ENCODE measurements at places on chromosomes 3 and 15. TPM values are rescaled to one million over a fixed set of nuclear protein-coding genes. Genes with fewer than 3 reads are reported as not detected.

GRCh38 chr3:69542089-69542804 is 156.4 kb upstream of the FRMD4B start:
- DNase-seq: no peak

- DNase-seq: no peak
These were observed 27.6 kb downstream of the C3orf33 start for GRCh38 chr3:155778462-155778861.

FILIP1L gene
- total RNA-seq: 0.46 TPM

- DNase-seq: no peak
These were observed 317.3 kb downstream of the ZNF385D start for GRCh38 chr3:21433751-21434150.

DNA sequence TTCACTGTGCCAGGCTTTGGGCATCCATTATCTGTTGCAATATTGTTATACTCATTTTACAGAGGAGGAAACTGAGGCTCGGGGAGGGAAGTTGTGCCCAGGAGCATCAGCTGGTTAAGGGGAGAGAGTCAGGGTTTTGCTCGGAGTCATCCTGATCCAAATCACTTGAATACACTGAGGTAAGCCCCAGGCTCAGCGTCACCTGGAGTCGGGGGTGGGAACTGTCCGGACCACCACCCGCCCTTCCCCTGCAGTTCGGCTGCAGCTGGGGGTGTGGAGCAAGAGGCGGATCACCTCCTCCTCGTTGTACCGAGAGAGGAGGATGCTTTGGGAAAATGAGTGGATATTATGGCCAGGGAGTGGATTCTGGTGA is 646 bp downstream of the HRH1 start:
- DNase-seq: no peak

GRCh38 chr15:48695088-48695826 is 49.7 kb upstream of the FBN1 start:
- no peak for DNase-seq

UBXN7 gene
- total RNA-seq: 89.6 TPM

GRCh38 chr3:132016061-132017041 is 18.5 kb downstream of the CPNE4 start:
- DNase-seq: no peak

BUB1B gene
- total RNA-seq: 91.2 TPM

CHRM5 gene
- total RNA-seq: not detected

NAALADL2 gene
- total RNA-seq: 0.58 TPM

PTPN23 gene
- total RNA-seq: 38.8 TPM

DNA sequence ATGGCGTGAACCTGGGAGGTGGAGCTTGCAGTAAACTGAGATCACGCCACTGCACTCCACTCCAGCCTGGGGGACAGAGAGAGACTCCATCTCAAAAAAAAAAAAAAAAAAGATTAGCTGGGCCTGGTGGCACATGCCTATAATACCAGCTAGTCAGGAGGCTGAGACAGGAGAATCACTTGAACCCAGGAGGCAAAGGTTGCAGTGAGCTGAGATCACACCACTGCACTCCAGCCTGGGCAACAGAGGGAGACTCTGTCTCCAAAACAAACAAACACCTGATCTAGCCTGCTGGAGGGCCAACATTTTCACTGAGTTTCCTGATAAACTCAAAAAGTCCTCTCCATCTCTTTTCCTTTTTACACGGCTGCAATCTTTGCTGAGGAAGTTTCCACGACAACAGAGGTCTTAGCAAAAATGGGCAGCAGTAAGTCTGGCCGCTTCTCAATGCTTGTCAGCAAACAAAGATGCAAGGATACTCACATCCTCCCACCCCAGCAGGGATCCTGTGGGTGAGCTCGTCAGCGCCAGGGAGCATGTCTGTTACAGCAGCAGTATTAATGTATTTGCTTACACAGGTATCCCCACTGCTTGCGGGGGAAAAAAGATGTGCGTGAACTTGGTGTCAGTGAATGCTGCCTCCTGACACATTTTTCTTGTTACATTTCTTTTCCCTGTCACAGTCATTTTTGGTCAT is 21.0 kb upstream of the CCDC174 start:
- DNase-seq: no peak

DNA sequence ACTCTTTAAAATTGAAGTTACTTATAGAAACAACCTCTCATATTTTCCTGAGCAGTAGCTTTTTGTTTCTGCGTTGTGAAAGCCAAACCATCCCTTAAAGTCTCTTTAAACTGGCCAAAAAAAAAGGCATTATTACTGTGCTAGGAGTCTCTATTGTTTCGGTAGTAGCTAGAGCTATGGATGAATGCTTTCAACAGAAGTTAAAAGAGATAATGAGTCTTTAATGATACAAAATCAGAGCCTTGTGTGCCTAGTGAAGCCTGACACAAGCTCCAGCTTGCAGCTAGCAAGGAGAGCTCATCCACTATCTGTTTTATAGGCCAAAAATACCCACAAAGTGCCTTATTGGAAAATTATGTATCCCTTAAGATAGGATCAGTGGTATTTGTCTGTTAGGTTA is 360.4 kb upstream of the CDIN1 start:
- no peak for DNase-seq

- no peak for DNase-seq
These were observed 34.6 kb downstream of the HSPBAP1 start for GRCh38 chr3:122758877-122759560.

HHLA2 gene
- 1.9 TPM for total RNA-seq

DNA sequence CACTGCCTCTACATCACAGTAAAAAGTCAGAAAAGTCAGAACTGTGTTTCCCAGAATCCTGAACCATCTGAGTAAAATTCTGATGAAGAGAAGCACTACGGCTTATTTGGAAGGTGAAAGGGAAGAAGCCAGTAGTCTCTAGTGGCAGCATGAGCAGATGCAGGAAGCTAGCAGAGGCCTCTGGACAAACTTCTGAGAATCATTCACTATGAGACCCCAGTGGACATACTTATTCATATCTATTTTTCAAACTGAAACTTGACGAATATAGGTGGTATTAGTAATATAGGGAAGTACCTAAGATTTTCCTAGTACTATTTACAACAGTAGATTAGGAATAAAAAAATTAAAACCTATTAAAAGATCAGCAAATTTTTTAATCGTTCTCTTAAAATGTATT is 272.8 kb upstream of the TTC14 start:
- no peak for DNase-seq

- no peak for DNase-seq
These were observed 77.2 kb downstream of the IL12A start for GRCh38 chr3:160065786-160066185.

DNA sequence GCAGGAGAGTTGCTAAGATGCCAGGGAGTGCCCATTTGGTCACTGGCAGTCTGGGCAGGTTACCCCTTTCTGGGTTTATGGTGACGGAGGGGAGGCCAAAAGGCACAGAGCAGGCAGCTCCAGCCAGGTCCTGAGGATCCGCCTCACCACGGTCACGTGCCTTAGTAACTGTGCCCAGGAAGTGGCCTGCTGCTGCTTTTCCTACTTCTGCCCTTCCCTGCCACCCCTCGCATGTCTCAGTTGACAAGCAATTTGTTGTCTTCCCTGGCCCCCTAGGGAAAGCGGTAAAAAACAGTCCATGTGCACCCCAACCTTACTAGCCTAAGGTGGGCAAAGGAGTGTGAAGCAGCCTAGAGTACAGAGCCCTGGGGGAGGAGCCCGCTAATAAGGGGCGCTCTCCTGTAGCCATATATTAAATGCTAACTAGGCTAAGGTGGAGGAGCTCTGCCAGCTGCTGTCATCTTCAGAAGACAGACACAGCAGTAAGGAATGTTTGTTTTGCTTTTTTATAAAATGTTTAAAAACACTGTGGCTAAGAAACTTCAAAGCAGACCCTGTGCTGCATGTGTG is 9.1 kb upstream of the LIPH start:
- DNase-seq: no peak

- no peak for DNase-seq
These were observed 42.0 kb upstream of the CGNL1 start for GRCh38 chr15:57334257-57334656.

GRCh38 chr15:34644061-34644460 is 60.6 kb upstream of the GOLGA8B start:
- DNase-seq: no peak

DNA sequence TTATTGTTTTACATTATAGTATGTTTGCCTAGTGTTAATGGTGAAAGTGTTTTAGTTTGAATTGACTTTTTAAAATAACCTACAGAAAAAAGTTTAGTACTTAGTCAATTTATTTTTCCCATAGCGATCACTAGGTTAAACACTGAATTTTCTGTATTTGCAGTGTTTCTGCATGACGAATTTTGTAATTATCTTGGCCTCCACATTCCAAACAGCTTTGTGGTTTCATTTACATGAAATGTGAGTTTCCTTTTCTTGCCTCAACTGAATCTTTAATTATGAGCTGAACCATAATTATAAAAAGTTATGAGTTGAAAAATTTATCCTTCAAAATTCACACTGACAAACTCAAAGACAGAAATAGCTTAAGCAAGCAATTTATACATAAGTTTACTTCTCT is 235.5 kb downstream of the CTNNB1 start:
- DNase-seq: no peak

GRCh38 chr15:80562033-80562432 is 133.1 kb upstream of the ABHD17C start:
- no peak for DNase-seq

IQSEC1 gene
- total RNA-seq: 31.2 TPM

UNC13C gene
- total RNA-seq: not detected

APEH gene
- total RNA-seq: 82.7 TPM

- DNase-seq: no peak
These were observed 239.8 kb downstream of the STAG1 start for GRCh38 chr3:136512381-136512780.

ACTRT3 gene
- 0.26 TPM for total RNA-seq

DNA sequence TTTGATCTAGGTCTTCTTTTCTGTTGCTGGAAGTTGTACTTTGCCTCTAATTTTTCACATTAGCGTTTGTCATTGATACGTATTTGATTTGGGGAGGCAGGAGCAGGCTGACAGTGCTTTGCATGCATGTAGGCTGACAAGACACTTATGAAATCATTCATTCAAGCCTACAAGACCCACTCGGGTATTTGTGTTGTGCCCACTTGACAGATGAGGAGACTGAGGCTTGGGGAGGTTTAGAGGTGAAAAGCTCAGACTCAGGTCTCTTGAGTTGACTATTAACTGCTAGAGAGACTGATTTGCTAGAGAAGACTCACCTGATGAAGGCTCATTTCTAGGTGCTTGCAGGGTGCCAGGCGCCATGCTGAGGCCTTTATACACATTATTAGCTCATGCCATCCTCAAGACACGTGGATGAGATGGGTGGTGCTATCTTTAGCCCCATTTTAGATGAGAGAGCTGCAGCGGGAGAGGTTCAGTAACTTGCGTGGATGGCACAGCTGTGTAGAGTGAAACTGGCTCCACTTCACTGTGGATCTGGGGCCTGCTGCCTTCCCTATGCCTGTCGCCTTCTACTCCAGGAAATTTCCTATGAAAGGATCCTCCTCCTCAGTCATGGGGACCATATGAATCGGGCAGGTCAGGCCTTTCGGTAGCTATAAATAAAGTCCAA is 192.7 kb downstream of the ITPR1 start:
- DNase-seq: no peak

DNA sequence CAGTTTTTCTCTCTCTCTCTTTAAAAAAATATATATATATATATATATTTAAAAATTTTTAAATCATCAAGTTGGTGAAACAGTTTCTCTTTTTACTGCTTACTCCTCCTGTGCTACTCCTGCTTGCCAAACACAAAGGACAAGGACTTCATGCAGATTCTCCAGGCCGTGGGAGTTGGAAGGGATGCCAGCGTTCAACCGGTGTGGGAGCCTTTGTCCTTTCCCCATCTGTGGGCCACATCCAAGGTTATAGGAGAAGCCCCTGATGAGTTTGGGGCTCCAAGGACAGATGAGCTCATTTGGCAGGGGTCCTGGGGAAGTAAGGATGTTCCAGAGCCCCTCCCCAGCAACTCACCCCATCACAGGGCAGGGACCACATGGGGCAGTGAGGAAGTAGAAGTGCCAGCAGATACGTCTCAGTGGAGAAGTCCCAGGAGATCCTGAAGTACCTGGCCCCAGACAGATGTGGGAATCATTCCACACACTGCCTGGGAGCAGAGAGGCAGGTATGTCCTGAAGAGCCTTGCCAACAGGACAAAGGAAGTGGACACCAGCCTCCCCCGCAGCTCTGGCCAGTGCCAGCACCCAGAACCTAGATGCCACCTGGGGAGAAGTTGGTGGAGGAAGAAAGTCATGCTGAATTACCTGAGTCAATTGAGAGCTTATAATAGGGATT is 36.6 kb downstream of the CCK start:
- no peak for DNase-seq

ITIH1 gene
- total RNA-seq: not detected

ZBTB47 gene
- total RNA-seq: 0.69 TPM

DNA sequence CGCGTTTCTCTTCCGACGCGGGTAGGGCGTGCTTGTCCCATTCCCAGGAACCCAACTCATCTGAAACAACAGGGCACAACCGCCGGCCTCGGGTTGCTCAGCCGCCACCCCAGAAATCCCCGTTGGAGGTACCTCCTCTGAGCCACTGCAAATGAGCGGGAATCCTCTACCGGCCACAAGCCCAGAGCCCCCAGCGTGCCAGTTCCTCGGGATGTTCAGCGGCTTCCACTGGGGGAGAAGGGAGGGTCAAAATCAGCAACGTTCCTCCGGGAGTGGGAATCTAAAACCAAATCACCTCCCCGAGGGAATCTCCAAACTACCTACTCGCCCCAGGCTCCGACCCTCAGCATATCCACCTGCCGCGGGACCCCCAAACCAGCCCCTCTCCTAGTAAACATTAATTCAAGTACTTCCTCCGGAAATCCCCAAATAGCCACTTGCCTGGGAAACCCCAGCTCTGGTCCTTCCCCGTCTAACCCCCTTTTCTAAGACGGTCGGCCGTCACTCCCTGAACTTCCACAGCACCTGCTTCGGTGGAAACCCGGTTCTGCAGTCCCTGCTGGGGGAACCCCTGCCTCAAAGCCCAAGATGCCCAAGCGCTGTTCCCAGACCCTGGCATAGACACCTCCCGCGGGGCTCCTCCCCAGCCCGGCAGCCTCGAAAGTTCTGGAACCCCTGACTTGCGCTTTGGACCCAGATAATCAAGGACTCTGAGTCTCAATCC is 887 bp downstream of the OXTR start:
- peak; percentile 10 for DNase-seq

DNA sequence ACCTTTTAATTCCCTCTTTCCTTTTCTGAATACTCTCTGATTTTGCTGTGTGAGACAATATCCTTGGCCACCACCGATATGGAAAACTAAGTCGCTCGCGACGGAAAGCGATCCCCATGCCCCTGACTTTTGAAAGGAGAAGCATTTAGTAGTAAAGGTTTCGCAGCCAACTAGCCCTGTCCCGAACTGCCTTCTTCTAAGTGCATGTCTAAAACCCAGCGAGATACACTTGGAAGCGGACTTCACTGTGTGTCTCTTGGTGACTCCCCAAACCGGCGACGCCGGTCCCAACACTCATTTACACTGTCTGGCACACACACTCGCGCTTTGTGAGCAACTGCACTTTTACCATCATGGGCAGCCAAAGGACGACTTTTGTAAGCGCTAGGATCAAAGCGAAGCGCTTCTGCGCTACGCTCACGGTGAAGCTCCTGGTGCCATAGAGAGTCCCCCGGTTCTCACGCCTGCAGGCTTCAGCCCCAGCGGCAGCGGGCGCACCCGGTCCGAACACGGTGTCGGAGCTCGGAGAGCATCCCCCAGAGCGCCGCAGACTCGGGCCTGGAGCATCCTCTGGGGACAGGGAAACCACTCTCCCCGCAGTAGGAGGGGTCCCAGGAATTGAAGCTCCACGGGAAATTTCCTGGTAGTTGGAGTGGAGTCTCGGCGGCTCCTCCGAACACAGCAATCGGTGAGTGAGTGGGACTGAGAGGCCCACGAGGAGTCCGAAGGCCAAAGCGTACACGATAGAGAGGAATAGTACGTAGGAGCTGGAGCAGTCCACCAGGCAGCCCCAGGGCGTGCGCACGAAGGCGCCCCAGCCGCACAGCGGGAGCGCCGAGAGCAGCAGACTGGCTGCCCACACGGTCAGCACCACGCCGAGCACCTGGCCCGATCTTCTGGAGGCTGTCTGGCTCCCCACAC is 1.4 kb downstream of the GPR149 start:
- no peak for DNase-seq
